ENCODE measurements at places on chromosomes 3 and 15.

DNA sequence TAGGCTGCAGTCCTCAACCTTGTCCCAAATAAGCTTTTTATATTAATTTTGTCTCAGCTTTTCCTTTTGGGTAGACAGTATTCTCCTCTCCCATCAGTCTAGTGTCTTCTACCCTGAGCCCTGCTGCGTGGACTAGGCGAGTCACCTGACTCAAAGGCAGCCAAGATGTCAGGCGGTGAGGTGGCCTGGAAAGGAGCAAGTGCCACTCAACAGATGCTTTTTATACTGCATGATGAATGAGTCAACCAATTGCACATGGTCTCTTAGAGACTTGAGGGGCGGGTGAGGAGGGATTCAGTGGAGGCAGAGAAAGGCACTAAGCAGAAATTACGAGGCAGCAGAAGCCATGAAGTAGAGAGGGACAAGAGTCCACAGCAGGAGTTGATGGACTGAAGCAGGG lies 95.9 kb downstream of the FRMD4B start:
- no peak for DNase-seq

DNA sequence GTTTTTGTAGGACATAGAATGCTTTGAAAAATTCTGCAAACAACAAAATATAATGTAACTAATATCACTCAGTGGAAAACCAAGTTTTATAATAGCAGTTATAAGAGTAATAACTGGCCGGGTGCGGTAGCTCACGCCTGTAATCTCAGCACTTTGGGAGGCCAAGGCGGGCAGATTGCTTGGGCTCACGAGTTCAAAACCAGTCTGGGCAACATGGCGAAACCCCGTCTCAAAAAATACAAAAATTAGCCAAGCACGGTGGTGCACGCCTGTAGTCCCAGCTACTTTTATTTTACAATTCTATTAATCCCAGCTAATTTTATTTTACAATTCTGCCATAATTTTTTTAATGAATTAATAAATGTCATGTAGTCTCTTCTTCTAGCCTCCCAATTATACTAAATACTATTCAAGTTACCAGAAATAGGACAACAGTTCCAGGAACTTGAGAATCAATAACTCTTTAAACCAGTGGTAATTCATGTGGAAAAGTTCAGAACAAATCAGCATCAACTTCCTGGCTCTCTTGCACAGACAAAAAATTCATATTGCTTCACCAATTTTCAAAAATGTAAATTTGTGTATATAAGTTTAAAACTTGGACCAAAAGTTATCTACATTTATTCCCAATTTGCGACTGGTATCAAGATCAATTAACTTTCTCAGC lies 2.2 kb downstream of the DENND4A start:
- no peak for DNase-seq

GRCh38 chr3:148865049-148865448 lies at the start of gene CPA3:
TSS of gene CPA3 (plus strand) at chr3:148865296. CDS start at chr3:148865308, 12 bp downstream.
- DNase-seq, result no peak

DNA sequence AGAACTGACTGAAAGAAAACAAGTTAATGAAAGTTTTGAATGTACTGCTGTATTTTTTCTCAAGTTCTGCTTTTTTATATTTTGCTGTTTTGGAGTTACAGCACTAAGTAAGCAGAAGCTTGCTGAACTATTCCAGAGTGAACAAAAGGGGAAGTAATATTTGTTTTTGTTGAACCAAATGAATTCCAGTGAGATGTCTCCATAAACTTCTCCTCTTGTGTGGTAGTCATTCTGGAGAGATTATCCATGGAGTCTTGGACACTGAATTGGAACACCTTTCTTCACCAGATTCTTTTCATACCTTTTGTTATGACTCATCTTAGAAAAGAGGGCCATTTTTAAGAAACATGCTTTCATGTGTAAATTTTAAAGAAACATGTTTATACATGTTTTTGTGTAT lies 8.8 kb downstream of the ANKUB1 start:
- DNase-seq, result peak; percentile 82

DNA sequence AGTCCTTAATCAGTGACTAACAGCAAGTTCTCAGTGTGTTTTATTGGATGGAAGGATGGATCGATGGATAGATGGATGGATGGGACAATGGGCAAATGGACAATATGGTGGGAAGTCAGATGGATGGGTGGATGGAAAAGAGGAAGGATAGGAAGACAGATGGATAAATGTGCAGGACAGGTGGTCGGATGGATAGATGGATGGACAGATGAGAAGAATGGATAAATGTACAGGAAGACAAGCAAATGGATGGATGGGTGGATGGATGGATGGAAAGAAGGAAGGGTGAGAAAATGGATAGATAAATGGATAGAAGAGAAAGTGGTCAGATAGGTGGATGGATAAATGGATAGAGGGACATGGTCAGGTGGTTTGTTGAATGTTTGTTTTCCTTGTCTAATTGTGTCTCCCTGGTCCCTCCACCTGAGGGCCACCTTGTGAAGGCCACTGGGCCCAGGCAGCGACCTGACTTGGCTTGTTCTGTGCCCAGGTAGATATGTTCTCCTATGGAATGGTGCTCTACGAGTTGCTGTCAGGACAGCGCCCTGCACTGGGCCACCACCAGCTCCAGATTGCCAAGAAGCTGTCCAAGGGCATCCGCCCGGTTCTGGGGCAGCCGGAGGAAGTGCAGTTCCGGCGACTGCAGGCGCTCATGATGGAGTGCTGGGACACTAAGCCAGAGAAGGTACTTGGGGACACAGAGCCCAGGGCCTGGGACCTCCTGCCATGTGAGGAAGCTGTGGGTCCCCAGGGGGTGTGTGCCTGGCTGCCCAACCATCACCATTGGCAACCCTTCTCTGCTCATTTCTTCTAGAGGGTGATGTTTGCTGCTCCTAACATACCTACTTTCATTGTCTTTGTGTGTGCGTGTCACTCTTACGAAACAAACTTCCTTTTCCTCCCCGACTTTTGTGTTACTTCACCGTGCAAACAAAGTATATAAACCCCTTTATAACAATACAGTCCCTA lies 137.5 kb downstream of the LRRK1 start:
- DNase-seq, result no peak

GRCh38 chr3:42843713-42844411 lies 31.8 kb downstream of the CYP8B1 start:
- DNase-seq, result no peak

All from RWPE1 (cell line).